ENCODE measurements at places on chromosomes 4 and X.

DNA sequence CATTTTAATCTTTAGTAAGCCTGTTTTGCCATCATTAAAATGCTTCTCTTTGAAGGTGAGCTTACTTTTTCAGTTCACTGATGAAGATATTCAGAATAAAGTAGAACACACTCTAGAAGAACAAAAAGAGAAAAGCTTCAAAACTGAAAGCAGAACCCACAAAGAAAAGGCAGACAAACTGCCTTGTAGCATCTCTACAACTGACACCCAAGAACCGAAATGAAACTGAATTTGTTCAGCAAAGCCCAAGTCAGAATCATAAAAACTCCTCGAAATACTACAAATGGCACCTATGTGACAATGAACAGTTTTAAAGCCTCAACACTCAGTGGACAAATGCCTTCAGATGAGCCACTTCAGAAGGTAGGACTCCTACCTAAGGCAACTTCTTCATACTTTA lies 83.6 kb downstream of the MAML3 start:
- DNase-seq = no peak

GRCh38 chr4:22643952-22644351 lies 48.8 kb upstream of the GBA3 start:
- no peak for DNase-seq

DNA sequence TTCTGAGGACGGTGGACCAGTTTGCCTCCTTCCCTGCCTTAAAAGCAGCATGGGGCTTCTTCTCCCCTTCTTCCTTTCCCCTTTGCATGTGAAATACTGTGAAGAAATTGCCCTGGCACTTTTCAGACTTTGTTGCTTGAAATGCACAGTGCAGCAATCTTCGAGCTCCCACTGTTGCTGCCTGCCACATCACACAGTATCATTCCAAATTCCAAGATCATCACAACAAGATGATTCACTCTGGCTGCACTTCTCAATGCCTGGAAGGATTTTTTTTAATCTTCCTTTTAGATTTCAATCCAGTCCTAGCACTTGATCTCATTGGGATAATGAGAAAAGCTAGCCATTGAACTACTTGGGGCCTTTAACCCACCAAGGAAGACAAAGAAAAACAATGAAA lies 255.3 kb downstream of the RAPGEF2 start:
- peak; percentile 45 for DNase-seq

DNA sequence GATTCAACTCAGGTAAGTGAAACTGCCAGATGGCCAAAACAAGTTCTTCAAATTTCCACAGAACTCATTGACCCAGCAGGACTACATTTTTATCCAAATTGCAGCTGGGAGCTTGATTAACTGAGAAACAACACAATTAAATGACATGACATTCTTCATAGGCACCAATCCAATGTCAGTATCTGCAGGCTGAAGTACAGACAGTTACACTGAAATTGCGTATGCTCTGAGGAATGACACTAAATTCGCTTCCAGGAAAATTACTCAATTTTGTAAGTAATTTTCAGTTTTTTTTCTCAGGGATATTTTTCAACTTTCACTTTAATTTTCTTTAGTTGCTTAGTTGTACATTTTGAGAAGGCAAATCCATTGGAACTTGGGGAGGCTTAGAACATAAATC lies 4.5 kb downstream of the C1GALT1C1 start:
- DNase-seq = no peak

- peak; percentile 49 for DNase-seq
Observed at GRCh38 chrX:154051201-154051810, 31.6 kb upstream of the IRAK1 start.
